ENCODE measurements at places on chromosomes 4 and X.
A peak's percentile ranks its signal among the peaks of the same experiment; 100 is the strongest.

DNA sequence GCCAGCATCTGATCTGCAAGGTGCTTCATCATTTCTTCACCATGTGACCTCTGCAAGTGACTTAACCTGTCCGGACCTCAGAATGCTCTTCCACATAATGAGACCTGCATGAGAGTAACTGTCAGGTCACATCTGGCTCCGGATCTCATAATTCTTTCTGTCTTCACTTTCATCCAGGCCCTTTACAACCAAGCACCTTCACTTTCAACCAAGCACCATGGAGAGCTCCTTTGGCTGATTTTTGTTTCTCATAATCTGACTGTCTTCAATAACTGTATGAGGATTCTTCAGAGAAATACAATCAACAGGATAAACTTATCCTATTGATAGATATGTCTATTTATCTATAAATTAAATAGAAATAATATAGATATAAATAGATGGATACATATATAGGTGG is 148.1 kb downstream of the VCX3A start:
- DNase-seq = no peak

DNA sequence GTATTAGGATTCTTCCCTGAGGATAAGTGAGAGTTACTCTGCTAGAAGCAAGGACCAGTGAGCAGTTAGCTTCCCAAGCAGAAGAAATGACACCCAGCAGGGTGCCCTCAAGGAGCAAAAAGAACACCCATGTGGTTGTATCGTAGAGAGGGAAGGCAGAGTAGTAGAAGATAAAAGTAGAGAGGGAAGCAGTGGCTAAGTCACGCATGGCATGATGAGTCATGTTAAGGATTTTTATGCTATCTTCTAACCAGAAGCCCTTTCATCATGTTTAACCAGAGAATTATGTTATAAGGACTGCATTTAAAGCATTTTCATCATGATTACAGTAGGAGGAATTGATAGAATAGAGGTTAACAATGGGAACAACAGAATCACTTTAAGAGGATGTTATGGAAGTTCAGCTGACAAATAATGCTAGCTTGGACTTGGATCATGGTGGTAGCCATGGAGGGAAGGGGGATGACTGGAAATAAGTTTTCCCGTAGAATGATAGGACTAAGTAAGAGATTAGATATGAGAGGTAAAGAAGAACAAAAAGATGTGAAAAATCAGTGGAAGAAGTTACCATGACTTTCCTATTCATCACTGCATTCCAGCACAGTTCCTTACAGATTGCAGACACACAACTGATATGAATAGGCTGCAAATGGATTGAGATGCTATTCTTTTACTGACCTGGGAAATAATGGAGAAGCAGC is 383.5 kb upstream of the INTU start:
- DNase-seq = peak; percentile 73

- no peak for DNase-seq
Observed at GRCh38 chrX:119132961-119133360, 5.3 kb upstream of the KIAA1210 start.

DNA sequence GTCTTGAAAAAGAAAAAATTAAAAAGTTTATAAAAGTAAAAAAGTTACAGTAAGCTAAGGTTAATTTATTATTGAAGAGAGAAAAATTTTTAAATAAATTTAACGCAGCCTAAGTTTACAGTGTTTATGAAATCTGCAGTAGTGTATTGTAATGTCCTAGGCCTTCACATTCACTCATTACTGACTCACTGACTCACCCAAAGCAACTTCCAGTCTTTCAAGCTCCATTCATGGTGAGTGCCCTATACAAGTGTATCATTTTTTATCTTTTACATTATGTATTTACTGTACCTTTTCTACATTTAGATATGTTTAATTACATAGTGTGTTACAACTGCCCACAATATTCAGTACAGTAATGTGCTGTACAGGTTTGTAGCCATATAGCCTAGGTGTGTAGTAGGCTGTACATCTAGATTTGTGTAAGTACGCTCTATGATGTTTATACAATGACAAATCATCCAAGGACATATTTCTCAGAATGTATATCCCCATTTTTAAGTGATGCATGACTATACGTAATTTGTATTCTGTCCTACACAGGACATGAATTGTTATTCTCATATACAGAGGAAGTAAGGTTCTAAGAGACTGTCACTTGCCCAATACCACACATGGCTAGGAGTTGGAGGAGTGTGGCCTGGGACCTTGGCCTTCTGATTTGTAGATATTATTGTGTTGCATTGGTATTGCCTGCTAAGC is 19.5 kb upstream of the PDCL2 start:
- DNase-seq = no peak

DNA sequence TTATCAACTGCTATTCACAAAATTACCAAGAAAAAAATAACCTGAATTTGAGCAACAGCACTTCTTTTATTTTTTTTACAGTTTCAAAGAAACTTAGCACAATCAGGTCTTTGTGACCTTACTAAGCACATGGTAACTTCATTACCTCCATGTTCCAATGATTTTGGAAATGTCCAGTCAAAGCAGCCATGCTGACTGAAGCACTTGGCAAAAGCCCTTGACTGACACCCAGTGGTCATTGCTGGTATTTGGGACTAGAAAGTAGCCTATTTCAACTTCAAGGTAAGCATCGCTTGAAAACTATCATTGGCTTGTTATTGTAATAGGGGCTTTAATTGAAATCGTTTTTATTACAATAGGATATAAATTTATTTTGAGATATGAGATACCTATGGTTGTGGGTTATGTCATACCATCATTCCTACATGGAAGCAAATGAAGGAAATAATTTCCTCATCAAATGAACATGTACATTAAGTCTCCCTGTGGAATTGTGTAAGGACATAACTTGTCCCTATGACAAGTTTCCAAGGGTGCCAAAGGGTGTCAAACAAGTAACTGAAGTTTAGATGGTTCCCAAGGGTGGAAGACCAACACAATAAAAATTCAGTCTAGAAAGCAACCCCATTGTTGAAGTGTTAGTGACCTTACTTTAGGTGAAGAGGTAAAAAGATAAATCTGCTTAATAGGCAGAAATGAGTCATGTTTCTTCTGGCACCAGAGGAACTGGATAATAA is 15.2 kb upstream of the ANXA10 start:
- DNase-seq = peak; percentile 52

DNA sequence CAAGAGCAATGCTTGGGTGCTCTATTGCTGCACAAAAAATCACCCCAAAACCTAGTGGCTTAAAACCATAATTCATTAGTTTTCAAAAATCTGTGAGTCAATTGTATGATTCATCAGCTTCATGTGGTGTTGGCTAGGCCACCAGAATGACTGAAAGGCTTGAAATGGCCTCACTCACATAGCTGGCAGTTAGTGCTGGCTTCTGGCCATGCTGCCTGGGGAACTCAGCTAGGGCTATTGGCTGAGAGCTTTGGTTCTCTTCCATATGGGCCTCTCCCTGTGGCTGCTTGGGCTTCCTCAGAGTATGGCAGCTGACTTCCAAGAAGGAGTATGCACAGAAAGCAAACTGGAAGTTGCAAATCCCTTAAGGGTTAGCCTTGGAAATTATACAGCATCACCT is 3.1 kb upstream of the MTMR1 start:
- peak; percentile 59 for DNase-seq

DNA sequence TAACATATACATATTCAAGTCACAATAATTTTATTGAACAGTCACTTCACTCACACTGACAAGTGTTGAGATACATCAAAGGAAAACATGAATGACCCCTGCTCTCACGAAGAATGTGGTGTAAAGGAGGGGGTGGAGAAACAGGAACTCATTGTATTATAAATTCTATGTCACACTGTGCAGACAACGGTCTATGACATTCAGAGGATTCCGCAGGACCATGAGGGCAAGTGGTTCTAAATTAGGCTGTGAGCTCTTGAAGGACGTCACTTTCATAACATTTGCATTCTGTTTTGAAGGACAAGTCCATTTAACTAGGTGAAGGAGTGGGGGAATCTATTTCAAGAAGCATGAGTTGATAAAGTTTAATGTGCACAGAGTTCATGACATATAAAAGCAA is 415.2 kb upstream of the HS3ST1 start:
- DNase-seq = no peak

GRCh38 chr4:39750216-39750615 is 52.3 kb downstream of the UBE2K start:
- no peak for DNase-seq

DNA sequence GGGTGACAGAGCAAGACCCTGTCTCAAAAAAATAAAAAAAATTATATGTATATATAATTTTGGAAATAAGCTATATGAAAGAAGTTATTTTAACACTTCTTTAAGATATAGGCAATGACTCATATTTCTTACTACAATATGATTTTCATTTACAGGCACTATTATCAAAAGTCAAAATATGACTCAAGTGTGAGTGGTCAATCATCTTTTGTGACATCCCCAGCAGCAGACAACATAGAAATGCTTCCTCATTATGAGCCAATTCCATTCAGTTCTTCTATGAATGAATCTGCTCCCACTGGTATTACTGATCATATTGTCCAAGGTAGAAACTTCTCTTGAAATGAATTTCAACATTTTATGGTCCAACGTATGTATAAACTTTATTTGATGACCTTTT is 20.8 kb downstream of the OCIAD1 start:
- DNase-seq = no peak

GRCh38 chr4:20391198-20391597 is 139.5 kb downstream of the SLIT2 start:
- DNase-seq = no peak

GRCh38 chrX:53688300-53688699 is 1.8 kb upstream of the HUWE1 start:
- no peak for DNase-seq

DNA sequence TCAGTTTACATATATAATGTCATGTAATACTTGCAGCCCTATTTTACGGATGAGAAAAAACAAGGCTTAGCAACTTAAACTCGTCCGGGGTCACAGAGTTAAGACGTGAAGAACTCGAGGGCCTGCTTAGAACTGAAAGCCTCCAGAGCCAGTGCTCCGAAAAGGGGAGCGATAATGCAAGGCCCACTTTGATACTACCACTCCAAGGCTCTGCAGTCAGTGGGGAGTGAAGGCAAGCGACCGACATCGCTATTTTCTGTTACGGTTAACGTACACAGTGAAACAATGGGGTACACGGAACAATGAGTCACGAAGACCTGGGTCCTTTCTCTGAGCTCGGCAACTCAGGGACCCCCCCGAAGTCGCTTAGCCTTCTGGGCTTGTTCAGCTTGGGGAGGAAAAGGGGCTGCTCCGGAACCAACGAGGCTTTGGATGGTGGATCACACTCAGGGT is 965 bp downstream of the PPA2 start:
- DNase-seq = no peak

GRCh38 chr4:97367878-97368277 is 775.4 kb downstream of the STPG2 start:
- DNase-seq = no peak

DNA sequence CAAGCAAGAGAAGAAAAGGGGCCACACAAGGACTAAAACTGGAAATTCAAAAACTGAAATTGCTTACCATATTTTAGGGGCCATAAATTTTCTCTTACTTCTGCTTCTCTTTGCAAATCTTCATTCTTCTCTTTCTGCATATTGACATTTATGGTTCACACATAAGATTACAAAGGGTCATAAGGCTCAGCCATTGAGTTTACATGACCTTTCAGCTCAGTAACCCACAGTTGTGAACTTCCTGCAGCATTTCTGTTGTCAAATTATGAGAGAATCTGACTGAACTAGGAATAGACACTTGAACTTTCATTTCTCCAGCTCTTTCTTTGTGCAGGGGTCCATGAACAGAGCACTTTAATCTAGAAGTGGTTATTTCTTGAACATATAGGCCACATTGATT is 434.8 kb upstream of the CT83 start:
- no peak for DNase-seq

DNA sequence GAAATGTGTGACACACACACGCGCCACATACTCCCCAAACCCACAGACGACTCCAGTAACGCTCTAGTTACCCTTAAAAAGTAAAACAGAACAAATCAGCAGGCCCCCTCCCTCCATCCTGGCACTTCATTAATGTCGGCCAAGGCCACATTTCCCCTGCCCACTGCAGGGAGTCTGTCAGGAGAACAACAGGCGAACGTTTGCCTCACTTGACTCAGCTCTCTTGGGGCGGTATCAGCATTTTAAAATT is 671 bp upstream of the FHIP1A start:
- DNase-seq = no peak

GRCh38 chr4:120870279-120870673 is 52.2 kb downstream of the PRDM5 start:
- DNase-seq = no peak

GRCh38 chr4:22356987-22357596 is 158.8 kb downstream of the ADGRA3 start:
- DNase-seq = peak; percentile 15

GRCh38 chrX:16946971-16947562 is 609 bp downstream of the REPS2 start:
- DNase-seq = no peak

- no peak for DNase-seq
Observed at GRCh38 chr4:17580969-17581368, 4.0 kb downstream of the LAP3 start.

DNA sequence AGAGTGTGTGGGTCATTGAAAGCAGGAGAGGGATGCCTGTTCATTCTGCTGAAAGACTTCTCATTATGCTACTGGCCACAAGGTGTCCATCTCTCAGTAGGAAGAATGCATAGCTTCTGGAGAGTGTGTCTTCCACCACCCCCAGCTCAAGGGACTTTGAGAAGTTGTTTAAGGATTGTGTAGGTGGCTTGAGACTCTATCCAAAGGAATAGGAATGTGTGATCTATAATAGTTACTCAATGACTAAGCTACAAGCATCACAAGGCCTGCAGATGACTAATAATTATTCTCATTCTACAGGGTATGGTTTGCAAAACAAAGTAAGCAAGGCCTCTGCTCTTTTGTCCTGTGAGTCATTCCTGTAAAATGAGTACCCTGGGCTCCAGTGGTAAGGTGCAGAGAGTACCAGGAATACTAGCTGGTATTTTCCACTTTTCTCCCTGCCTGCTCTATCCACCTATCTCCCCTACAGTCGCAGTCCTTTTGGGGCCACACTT is 279.8 kb upstream of the BOD1L1 start:
- DNase-seq = peak; percentile 96

- DNase-seq = peak; percentile 74
Observed at GRCh38 chr4:138609943-138610350, 367.8 kb upstream of the SLC7A11 start.

DNA sequence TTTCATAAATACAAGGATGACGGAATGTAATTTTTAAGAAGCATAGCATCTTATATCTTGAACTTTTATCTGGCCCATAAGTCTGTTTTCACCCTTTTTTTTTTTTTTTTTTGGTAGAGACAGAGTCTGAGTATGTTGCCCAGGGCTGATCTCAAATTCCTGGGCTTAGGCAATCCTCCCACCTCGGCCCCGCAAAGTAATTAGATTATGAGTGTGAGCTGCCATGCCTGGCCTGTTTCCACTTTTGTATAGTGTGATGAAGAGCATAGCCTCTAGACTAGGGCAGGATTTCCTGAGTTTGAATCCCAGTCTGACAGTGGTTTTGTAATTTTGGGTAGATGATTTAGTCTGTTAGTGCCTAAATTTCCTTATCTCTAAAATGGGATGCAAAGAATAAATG is 11.0 kb downstream of the STIM2 start:
- no peak for DNase-seq
